ENCODE measurements at places on chromosomes 11 and 22.
A peak's percentile ranks its signal among the peaks of the same experiment; 100 is the strongest.

DNA sequence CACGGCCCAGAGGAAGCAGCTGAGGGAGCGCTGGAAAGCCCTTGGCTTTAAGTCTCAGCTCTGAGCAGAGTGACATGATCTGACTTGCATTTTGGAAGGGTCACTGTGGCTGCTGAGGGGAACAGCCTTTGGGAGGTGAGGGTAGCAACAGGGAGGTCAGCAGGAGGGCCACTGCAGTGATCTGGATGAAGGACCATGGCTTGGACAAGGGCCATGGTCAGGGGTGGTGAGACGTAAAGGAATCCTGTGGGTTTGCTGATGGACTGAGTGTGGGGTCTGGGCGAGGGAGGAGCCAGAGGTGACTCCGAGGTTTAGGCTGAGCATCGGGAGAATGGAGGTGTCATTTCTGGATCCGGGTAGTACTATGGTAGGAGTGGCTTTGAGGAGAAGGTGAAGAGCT is 33.3 kb downstream of the SGSM3 start:
- DNase-seq: no peak

- no peak for DNase-seq
Observed at GRCh38 chr11:8339592-8340022, 75.9 kb upstream of the LMO1 start.

DNA sequence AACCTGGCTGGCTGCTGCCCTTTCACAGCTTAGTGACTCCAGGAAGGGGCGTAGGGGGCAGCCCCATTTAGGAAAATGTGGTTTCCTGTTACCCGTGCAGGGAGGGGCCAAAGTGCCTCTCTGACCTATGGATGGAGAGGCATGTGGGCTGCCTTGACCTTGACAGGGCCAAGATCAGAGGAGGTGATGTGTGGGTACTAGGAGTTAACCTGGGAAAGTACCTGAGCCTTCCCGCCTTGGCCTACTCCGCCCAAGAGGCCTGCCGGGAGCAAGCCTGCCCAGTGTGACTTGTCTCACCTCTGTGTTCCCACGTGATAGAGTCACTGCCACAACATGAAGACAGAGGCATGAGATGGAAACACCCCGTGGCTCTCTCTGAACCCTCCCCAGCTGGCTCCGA is 33.4 kb downstream of the GRAMD4 start:
- peak; percentile 22 for DNase-seq

DNA sequence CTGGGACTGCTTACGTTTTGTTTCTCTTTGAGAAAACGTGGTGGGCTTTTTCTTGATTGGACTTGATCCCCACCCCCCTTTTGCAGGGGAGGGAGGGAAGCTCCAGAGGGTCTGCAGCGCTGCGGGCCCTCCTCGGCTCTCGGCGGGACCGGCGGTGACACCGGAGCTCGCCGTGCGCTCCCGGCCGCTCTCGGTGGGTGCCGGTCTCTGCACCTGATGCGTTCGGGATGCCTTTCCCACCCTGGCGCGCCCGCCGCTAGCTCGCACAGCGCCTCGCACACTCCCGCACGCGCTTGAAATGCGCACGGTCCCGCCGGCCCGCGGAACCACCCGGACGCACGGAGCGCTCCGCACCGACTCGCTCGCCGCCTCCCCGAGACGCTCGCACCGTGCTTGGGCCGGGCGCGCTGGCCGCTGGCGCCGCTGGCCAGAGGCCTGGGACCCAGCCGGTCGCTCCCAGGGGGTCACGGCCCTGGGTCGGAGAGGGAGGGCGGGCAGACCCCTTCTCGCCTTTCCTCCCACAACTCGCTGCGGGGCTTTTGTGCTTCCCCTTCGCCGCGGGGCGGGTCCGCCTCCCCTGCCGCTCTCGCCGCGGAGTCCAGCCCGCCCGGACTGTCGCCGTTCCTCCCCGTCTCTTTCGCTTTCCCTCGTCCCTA is 1.0 kb downstream of the ZBTB16 start:
- no peak for DNase-seq

GRCh38 chr11:27459191-27459590 is 13.4 kb downstream of the LGR4 start:
- DNase-seq: no peak

DNA sequence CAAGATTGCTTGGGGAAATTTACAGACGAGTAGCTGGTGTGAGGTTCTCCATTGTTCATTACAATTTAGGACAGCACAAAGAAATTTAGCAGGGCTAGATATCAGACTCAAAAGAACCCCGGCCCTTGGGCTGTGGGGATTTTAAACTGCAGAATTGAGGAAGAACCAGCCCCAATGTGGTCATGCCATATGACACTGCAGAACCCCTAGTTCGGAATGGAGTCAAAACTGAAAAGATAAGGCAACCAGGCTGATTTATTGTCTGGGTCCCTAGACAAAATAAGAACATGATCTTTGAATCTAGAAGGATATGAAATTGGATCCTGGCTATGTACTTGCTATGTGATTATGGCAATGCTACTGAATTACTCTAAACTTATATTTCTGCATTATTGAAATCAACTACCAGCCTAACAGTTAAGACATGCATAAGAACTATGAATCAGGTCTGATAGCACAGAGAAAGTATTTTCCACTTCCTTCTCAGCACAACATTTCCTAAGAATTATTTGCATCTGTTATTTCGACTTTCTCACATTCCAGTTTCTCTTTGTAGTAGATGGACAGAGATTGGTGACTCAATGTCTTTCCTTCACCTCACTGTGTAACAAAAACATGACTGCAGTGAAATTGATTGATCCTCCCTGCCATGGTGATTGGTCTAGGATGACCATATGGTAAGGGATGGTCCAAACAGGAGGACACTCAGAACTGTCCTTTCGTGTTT is 13.2 kb downstream of the MMP3 start:
- no peak for DNase-seq

DNA sequence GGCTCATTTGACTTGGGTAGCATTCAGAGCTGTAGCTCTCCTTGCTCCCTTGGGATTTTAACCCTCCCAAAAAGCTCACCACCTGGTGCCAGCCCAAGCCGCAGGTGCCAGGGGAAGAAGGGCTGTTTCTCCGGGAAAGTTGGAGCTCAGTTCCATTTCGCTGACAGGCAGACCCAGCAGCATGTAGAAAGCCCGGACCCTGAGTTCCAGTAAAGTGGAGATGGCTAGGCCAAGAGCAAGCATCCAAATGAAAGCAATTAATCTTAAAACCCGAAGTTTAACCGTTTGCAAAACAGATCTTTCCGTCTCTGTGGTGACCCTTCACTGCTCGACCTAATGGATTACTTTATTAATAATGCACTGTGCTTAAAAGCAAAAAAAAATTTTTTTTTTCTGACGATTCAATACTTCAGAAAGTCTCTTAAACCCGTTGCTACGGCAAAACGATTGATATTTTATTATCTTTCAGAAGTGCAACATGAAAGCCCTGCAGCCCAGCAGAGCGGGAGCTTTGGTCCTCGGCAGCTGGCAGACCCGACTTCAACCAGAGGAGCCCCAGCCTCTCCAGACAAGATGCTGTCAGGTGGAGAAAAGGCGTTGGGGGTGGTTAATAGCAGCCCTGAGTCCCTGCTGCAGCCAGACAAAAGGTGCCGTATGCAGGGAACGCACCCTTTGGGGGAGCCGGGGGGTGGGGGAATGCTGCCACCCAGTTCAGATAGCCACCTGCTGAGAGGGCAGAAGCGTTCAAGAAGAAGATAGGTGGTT is 3.3 kb downstream of the LMO1 start:
- no peak for DNase-seq

- peak; percentile 29 for DNase-seq
Observed at GRCh38 chr11:118434553-118435289, 1.6 kb upstream of the KMT2A start.

DNA sequence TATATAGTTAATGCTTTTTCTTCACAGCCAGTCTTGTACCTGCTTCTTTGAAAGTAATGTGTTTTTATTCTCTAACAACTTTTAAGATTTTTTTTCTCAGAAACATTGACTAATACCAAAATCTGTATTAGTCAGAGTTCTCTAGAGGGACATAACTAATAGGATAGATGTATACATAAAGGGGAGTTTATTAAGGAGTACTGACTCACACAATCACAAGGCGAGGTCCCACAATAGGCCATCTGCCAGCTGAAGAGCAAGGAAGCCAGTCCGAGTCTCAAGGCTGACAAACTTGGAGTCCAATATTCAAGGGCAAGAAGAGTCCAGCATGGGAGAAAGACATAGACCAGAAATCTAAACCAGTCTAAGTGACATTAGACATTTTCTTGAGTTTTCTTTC is 140.0 kb downstream of the RAB38 start:
- no peak for DNase-seq

GRCh38 chr22:46040471-46041465 is 63.8 kb upstream of the WNT7B start:
- no peak for DNase-seq

DNA sequence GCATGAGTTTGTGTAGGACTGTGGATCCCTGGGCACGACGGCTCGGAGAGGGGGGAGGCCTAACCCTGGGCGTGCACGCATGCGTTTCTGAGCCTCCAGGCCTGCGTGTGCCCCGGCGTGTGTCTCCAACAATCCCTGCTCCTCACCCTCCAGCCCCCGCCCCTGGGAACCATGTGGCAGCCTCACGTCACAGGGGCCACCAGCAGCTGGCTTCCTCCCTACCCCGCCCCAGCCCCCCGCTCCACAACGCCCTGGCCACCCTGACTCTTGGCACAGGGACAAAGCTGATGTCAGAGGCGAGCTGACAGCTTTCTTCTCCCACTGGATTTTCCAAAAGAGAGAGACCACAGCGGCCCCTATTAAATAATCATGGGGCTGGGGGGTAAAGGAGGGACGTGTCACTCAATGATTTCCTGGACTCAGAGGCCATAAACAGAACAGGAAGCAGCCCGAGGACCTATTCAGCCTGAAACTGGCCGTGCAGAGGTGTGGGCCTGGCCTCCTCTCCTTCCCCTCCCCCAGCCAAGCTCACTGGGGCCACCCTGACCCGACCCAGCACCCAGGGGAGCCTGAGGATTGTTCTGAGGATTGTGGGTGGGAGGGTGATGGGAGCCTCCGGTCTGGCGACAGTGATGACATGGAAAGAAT is 6.8 kb upstream of the LIF start:
- no peak for DNase-seq

- no peak for DNase-seq
Observed at GRCh38 chr11:73726825-73727224, 34.0 kb downstream of the RAB6A start.

DNA sequence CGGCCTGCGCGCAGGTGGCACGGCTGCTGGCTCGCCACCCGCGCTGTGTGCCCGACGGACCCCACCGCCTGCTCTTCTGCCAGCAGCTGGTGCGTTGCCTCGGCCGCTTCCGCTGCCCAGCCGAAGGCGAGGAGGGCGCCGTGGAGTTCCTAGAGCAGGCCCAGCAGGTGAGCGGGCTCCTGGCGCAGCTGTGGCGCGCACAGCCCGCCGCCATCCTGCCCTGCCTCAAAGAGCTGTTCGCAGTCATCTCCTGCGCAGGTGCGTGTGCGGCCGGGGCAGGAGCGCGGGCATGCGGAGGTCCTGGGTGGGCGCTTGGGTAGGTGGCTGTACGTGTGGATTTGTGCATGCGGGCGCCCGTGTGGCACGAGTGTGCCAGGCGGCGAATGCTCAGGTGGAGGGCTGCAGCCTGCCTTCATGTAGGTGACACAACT is 8.0 kb downstream of the USP35 start:
- no peak for DNase-seq

DNA sequence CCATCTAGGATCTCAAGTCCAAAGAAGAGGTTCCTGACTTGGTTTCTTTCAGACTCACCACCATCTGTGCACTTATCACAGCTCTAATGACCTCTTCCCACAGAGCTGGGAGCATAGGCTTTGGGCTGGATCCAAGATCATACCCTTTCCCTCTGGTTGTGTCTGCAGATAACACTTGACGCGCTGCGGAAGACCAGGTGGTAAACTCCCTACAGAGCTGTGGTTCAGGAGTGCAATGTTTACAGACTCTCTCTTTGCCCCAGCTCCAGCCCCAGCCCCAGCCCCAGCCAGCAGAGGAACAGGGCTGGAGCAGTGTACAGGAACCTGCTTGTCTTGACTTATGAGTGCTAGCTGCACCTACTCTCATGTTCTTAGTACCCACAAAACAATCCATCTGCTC is 274.4 kb upstream of the SYN3 start:
- DNase-seq: no peak

GRCh38 chr11:123211149-123211852 is 16.3 kb upstream of the CLMP start:
- DNase-seq: no peak

DNA sequence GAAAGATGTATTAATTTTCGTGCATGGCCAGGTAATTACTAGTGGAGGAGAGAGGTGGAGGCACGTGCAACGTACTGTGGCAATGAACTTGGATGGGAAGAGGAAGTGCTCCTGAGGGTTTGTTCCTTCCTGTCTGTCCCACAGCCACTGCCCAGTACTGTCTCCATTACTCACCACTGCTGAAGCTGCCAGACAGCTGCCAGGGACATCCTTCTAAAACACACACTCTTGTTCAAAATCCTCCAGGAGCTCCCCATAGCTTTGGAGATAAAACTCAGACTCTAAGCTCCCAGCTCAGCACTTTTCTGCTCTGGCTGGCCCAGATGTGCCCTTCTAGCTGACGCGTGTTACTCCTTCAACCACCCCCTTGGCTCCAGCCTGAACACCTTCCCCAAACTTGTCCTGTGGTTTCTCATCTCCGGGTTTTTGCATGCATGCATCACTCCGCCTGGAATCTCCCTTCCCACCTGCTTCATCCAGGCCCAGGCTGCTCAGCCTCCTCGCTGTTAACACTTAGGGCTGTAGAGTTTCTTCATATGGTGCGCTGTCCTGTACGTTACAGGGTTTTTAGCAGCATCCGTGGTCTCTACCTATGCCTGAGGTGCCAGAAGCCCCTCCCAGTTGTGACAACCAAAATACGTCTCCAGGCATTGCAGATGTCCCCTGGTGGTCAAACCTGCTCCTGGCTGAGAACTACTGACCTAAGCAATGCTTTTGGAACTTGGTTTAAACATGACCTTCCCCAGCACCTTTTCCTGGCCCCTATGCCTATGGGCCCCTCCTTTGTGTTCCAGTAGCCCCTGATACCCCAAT is 69.5 kb downstream of the C11orf91 start:
- DNase-seq: no peak

DNA sequence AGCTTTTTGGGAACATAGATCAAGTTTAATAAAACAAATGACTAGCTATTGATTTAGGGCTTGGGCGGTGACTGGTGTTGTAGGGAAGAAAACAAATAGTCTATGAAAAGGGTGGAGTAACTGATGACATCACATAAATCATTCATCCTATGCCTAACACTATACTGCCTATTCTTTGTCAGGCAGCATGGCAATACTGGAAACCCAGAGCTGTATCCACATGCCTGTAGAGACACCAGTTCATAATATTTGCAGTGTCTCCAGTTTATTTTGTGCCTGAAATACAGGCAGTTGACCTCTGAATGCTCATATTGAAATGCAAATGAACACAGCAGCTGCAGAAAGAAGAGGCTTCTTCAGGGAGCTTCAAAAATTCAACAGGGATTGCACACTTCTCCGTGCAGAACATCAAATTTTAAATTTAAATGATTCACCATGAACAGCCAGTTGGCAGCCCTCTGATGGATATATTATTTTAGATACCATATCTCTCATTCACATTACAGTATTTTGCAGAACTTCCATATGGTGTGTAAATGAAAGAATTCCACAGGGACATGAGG is 283.1 kb upstream of the CTSC start:
- DNase-seq: no peak

- DNase-seq: no peak
Observed at GRCh38 chr11:7246179-7246578, 5.5 kb upstream of the SYT9 start.

GRCh38 chr22:48535868-48536540 is 1291.7 kb downstream of the BRD1 start:
- DNase-seq: no peak
